Activated naive CD4-positive, alpha-beta T cell treated with Interleukin-2 at 50 U/mL for 16 hours (primary cell): ENCODE measurements at places on chromosomes 5 and 9.

GRCh38 chr5:1764606-1764960 is 35.1 kb downstream of the MRPL36 start:
- DNase-seq, result no peak

GRCh38 chr5:124910354-124911016 is 164.0 kb upstream of the ZNF608 start:
- no peak for DNase-seq

- no peak for DNase-seq
These were observed 25.9 kb upstream of the AP3B1 start for GRCh38 chr5:78320401-78320800.

GRCh38 chr9:21505425-21506179 is 23.5 kb upstream of the IFNE start:
- DNase-seq, result no peak

GRCh38 chr5:154793599-154794524 is 38.7 kb downstream of the LARP1 start:
- no peak for DNase-seq

GRCh38 chr9:72154468-72155285 is 5.4 kb downstream of the GDA start:
- DNase-seq, result no peak

DNA sequence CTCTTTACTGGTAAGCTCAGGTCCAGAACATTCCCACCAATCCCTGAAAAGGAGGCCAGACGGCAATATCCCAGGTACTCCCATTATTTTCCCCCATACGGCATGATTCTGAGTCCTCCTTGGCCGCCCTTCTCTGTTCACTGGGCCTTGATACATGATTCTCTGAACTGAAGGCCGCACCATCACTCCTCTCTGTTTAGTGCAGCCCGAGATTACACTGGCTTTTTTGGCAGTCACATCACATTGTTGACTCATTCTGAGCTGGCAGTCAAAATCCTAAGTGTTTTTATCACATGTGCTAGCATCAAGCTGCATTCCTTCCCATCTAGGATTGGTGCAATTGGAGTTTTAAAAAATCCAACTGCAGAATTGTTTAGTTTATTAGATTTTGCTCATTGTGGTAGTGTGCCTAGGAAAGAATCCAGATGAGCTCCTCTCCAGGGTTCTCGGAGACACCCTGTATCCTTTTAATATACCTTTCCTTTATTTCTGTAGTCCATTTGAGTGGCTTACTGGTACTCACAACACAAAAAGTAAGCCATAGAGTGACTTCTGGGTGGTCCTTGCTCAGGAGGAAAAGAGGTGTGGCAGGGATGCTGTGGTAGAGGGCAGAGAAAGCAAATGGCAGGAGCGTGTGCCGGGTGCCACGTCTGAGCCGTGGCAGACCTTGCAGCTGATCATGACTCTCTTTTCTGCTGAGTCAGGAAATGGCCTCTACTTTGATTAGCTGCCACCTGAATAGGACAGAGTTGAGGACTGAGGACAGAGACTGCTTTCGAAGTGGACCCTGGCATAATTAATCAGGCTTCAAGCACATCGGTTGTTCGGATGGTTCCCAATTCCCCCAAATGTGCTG is 121.1 kb upstream of the IL12B start:
- DNase-seq, result no peak

DNA sequence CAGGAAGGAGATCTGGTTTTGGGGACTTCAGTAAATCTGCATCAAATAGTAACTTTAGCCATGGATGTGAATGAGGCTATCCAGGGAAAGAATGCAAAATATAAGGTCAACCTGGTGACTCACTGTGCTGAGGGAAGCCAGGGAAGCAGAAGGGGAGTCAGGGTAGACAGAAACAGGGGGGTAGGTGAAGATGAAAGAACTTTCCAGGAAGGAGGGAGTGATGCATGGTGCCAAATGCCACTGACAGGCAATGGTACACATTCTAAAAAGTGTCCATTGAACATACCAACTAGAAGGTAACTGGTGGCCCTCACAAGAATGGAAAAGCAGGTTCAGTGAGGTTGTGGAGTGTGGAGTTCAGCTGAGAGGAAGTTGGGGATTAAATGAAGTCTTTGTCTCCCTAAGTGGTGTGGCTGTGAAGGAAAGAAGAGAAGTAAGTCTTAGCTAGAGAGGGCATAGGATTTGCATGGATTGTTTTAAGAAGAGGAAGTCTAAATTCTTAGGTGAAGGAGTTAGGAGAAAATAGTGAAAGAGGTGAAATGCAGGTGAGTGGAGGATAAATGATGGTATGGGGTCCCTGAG is 35.5 kb downstream of the PALM2AKAP2 start:
- no peak for DNase-seq

- DNase-seq, result no peak
These were observed 790.1 kb downstream of the TLE1 start for GRCh38 chr9:80899208-80899607.

GRCh38 chr5:134549714-134550113 is 24.2 kb downstream of the JADE2 start:
- DNase-seq, result no peak

GRCh38 chr5:90890180-90890579 is 331.6 kb downstream of the ADGRV1 start:
- no peak for DNase-seq

- DNase-seq, result no peak
These were observed 44.2 kb upstream of the GNPDA1 start for GRCh38 chr5:142056816-142057696.

DNA sequence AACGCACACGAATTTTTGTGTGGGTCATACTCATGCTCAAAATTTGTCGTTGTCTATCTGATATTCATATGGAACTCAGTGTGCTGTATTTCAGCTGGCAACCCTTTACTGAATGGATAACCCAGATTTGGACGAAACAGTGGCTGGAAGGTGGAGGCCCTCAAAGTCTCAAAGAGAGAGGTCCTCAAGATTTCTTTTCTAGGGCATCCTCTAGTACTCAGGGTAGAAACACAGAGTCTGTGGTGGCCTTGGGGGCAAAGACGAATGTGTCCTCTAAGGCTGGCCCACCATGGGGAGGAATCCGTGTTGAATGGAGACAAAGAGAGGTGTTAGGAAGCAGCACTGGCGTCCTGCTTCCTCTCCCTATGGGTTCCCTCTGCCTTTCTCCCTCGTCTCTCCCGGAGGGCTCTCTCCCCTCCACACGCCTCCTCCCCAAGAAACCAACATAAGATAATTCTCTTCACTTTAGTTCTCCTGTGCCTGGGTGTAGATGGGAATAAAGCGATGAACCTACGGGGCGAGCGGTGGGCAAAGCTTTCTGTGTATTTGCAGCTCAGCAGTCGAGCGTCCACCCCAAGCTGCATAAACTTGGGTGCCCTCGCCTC is 333.7 kb downstream of the CWC27 start:
- DNase-seq, result no peak

- no peak for DNase-seq
These were observed 381.1 kb downstream of the TMEM38B start for GRCh38 chr9:106075236-106075959.

- no peak for DNase-seq
These were observed 815.7 kb downstream of the SEMA5A start for GRCh38 chr5:8730194-8730593.

DNA sequence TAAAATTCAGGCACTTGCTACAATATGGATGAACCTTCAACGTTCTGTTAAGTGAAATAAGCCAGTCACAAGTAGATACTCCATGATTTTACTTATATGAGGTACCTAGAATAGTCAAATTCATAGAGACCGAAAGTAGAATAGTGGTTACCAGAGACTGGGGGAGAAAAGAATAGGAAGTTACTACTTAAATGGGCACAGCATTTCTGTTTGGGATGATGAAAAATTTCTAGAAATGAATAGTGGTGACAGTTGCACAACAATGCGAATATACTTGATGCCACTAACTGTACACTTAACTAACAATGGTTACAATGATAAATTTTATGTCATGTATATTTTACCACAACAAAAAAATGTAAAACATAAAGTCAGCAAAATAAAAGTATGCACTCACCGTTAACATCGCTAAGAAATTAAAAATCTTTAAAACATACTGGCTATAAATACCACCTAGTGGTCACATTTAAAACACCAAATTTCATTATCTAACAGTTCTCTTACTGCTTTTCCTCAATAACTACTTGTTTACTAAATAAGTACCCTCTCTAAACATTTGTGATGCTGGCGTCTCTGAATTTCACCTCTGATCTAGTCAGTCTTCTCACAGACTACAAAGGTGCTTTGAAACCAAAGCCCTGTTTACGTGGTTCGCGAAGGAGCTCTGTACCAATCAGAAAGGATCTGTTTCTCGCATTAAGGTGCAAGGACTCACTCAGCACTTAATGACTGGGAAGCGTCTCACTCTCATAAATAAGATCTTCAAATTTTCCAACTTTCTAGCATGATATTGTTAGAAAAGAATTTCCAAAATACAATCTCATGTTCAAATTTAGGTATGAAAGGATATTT is 22.7 kb downstream of the KIF3A start:
- no peak for DNase-seq

DNA sequence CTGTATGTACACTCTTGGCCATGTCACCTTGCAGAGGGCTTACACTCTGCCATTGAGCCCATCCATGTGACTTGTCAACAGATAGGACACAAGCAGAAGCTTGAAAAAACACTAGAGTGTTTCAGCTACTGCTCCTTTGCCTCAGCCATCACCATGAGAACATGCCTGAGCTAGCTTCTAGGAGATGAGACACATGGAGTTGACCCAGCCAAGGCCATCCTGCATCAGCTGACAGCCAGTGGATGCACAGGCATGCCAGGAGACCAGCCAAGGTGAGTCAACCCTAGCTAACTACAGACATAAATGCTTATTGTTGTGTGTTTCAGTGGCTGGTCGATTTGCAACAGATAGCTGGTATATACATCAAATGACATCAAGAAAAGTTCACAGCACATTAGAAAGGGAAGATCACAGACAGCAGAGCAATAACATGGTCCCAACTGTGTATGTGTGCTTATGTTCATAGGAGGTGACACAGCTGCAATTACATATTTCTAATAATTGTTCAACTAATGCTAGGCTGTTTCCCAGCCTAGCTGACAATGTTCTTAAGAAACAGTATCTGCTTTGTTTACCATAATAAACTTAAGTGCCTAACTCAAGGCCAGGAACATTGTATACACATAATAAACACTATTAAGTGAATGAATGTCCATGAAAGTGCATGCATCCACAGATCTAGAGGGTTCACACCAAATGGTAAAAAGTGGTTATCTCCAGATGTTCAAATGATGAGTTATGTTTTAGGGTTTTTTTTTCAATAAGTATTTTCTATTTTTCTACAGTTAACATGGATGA is 105.7 kb downstream of the SPOCK1 start:
- DNase-seq, result no peak

GRCh38 chr5:15365070-15365469 is 134.9 kb upstream of the FBXL7 start:
- DNase-seq, result no peak

GRCh38 chr5:137399911-137400310 is 99.2 kb downstream of the SPOCK1 start:
- DNase-seq, result no peak

- DNase-seq, result peak; percentile 31
These were observed 779 bp downstream of the PKN3 start for GRCh38 chr9:128702949-128703615.

DNA sequence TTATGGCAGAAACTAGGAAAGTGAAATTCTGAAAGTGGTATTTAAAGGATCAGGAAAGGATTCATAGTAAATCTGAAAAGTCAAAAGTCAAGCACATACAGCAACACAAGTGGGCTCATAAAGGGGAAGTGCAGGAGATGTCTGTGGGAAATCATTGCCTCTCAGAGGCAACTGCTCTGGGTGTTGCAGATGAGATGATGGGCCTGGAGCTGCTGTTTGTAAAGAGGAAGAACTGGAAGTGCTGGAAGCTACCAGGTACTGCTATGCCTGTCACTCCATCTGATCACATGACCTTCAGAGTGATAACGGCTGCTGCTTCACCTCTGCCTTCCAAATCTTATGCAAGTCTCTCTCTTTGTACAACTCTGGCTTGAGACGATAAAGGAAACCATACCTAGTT is 55.9 kb downstream of the ADRB2 start:
- no peak for DNase-seq

DNA sequence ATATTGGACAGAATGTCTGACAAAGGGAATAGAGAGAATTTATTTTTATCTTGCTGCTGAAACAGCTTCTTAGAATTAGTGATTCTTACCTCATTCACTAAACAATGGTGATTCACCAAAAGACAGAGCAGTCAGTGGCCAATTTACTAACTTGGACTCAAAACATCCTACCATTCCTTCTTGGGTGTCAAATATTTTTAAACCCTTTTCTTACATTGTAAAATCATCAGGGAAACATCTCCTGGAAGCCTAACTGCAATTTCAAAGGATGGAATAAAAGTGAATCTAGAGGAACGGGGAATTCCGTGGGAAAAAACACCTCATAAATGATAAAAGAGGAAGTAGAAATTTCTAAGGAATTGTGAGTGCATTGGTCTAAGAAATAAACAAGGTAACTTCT is 97.7 kb downstream of the LHFPL2 start:
- DNase-seq, result no peak

GRCh38 chr9:97983589-97984187 is 547 bp downstream of the ANP32B start:
- DNase-seq, result peak; percentile 70

- DNase-seq, result no peak
These were observed 126.0 kb downstream of the TMEM174 start for GRCh38 chr5:73298772-73299630.

- no peak for DNase-seq
These were observed 22.8 kb upstream of the ANKRD18A start for GRCh38 chr9:38642951-38643814.

DNA sequence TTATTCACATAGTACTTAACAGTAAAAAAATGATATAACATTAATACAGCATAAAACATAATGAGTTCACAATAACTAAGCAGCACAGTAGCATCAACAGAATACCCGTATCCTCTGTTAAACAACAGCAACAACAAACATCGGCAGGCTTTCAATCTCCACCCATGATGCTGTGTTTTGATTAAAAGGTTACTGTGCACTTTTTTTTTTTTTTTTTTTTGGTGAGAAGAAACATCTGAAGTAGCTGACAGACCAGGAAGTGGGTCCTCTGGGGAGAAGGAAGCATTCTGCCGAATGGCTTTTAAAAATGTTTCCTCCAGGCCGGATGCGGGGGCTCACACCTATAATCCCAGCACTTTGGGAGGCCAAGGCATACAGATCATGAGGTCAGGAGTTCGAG is 282.3 kb downstream of the EPB41L4A start:
- no peak for DNase-seq

DNA sequence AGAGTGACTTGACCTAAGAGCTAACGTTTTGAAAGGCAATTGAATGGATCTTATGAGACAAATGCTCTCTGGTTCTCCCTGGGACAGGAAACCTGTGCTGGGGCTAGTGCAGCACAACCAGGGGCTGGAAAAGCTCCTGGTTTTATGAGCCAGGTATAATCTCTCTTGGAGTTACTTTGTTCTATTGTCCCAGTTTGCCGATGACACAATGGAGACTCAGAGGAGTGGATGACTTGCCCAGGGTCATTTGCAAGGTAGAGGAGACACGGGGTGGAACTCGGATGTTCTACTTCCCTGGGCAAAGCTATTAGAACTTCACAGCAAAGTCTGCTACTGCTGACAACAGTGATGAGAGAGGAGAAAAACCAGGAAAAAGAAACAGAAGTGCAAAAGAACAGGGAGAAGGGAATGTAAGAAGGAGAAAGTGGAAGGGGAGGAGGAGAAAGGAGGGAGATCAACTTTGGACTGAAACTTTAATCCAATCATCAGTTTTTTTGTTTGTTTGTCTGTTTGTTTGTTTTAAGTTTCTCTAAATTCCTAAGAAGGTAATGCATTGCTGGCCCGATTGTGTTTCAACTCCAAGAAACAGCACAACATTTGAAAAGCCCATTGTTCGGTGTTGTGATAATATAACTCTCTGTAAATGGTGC is 7.4 kb upstream of the GSN start:
- DNase-seq, result no peak

GRCh38 chr5:73531356-73531755 is 33.1 kb downstream of the BTF3 start:
- no peak for DNase-seq
